ENCODE measurements at places on chromosomes 11 and 22.

- DNase-seq = no peak
Observed at GRCh38 chr11:33692541-33692940, 8.1 kb downstream of the C11orf91 start.

DNA sequence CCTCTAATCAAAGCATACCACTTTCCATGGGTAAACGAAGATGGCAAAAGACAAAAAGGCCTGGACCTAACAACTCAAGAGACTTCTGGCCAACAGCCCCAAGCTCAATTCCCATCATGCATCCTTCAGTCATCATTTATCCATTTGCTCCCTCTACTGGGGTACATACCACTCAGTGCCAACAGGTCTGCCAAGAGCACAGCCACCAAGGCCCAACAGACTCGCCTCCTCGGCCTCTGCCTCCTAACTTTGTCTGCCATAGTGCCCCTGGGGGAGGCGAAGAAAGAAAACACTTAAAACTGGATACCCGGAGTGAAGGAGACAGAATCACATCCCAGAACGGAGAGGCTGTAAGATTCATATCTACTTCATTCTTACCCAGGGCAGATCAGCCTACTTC, 1.1 kb downstream of the HYOU1 start:
- no peak for DNase-seq

GRCh38 chr11:93715797-93716396, 25.4 kb downstream of the TAF1D start:
- no peak for DNase-seq

- DNase-seq = no peak
Observed at GRCh38 chr11:128765571-128766549, 72.0 kb downstream of the FLI1 start.

GRCh38 chr22:21951062-21951461, 1.6 kb downstream of the PPM1F start:
- DNase-seq = no peak

- no peak for DNase-seq
Observed at GRCh38 chr11:124938206-124938765, 2.4 kb upstream of the HEPACAM start.

DNA sequence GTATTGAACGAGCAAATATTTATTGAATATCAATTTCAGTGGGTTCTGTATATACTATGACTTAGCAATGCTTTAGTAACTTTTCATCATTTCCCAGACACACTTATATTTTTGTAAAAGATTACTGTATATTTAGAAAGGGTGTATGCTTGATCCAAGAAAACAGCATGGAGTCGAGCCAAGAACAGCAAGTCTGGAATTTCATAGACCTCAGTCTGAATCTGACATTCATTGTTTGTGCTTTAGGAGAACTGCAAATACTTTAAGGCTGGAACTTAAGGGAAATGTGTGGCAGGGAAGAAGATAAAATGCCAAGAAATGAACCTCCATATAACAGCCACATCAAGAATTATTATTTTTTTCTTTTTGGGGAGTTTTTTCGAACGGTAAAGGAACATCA, 1156.8 kb downstream of the LRRC4C start:
- DNase-seq = no peak

- no peak for DNase-seq
Observed at GRCh38 chr11:88064097-88064705, 111.0 kb downstream of the RAB38 start.

DNA sequence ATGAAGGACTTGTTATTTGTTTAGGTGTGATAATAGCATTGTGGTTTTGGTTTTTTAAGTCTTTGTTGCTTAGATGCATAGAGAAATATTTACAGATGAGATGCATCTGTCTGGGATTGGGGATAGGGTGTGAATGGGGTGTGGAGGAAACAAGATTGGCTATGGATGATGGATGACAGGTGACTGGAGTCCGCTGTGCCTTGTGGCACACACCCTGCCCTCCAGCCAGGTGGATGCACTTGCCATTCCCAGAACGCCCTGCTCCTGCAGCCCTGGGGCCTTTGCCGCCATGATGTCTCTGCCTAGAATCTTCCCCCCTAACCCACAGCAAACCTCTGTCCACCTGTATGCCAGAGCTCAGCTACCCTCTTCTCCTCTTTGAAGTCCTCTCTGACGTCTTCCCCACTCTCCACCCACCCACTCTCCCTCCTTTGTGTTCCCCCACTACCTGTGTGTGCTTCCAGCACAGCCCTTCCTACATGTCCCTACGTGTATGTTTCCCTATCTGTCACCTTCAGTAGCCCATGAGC, 54.7 kb downstream of the WNT11 start:
- no peak for DNase-seq
